Anterior cingulate cortex (tissue), 58 donors: ENCODE measurements at places on chromosomes 5 and 9.

GRCh38 chr5:24005384-24005783 is 498.0 kb downstream of the PRDM9 start:
- DNase-seq: no peak

GRCh38 chr5:131381777-131382176 is 117.9 kb downstream of the CDC42SE2 start:
- no peak for DNase-seq

- DNase-seq: no peak
Measured at GRCh38 chr5:125914471-125914870, 508.7 kb upstream of the GRAMD2B start.

DNA sequence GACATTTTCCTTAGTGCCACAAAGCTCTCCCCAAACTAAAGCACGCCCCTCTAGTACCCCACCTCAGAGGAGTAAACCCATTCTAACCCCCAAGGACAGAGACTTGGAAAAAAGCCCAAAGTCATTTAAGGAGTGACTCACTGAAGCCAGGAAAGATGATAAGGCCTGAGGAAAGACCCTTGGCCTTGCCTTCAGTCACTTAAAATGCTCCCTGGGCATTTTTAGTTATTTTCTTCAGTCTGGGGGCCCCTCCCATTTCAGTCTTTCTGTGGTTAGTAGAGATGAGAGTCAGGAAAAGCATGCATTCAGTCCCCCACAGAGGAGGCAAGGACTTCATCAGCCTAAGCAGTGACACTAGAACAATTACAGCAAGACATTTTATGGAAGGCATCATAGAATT is 13.7 kb upstream of the TLX3 start:
- DNase-seq: no peak

DNA sequence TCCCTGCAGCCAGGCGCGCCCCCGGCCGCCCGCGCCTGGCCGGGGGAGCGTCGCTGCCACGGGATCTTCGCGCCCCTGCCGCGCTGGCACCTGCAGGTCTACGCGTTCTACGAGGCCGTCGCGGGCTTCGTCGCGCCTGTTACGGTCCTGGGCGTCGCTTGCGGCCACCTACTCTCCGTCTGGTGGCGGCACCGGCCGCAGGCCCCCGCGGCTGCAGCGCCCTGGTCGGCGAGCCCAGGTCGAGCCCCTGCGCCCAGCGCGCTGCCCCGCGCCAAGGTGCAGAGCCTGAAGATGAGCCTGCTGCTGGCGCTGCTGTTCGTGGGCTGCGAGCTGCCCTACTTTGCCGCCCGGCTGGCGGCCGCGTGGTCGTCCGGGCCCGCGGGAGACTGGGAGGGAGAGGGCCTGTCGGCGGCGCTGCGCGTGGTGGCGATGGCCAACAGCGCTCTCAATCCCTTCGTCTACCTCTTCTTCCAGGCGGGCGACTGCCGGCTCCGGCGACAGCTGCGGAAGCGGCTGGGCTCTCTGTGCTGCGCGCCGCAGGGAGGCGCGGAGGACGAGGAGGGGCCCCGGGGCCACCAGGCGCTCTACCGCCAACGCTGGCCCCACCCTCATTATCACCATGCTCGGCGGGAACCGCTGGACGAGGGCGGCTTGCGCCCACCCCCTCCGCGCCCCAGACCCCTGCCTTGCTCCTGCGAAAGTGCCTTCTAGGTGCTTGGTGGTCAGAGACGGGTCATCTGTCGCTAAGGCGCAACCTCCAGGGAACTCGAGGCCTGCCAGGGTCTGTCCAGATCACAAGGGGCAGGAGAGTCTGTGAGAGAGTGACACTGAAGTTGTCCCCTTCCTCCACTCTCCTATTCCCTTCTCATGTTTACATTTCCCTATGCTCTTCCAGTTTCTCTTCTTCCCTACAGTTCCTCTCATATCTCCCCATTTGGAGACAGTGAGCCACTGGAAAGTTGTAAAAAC is 1.3 kb downstream of the GPR150 start:
- no peak for DNase-seq

- DNase-seq: no peak
Measured at GRCh38 chr9:131487621-131488031, 15.1 kb upstream of the POMT1 start.

GRCh38 chr5:67578011-67578410 is 381.4 kb upstream of the CD180 start:
- DNase-seq: no peak

- DNase-seq: no peak
Measured at GRCh38 chr9:111909444-111909843, 12.8 kb downstream of the UGCG start.

- DNase-seq: no peak
Measured at GRCh38 chr9:116360016-116360415, 206.4 kb downstream of the PAPPA start.

DNA sequence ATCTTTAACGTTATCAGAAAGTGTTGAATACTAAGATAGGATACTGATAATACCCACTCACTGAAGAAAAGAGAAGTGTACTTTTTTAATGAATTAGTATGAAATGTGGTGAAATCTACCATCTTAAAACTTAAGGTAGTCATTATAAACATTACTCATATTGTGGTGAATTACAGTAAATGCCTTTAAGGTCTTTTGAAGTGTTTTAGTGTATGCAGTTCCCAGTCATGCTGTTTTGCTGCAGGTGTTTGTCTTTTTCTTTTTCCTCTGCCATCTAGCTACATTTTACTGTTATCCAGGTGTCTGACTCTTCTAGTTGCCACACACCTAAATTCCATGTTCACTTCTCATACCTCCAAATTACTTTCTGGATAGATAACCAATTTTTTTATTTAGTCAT is 72.6 kb downstream of the ERMP1 start:
- no peak for DNase-seq

- DNase-seq: no peak
Measured at GRCh38 chr9:112218908-112219307, 43.8 kb upstream of the SUSD1 start.

DNA sequence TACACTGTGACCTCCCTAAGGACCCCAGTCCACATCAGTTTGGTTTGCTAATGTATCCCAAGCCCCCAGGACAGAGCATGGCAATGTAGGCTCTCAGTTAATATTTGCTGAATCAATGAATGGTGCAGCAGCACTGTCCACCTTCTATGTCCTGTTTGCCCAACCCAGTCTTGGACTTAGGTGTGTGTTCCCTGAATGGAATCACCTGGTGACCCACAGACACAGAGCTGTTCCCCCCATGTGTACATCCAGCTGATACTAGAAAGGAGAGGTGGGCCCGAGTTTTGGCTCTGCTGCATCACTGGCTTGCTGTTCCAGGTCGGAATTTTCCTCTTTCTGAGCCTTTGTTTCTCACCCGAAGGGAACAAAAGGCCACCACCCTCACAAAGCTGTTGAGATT is 180.2 kb downstream of the AOPEP start:
- no peak for DNase-seq

DNA sequence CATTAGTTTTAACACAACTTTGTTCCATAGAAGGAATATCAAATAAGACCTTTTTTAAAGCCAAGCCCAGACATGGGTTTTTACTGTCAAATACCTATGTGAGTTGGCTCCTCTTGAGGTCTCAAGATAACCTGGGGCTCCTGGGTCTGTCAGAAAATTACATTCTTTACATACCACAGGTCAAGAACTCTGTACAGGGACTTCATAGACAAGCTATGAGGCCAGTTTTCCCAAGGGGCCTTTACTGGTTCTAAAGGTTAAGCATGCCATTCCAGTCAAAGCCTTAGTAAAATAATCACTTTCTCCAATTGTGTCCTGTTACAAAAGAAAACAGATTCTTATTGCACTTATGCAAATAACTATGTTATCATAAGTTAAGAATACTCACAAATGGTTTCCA is 15.5 kb upstream of the SMC2 start:
- DNase-seq: no peak

DNA sequence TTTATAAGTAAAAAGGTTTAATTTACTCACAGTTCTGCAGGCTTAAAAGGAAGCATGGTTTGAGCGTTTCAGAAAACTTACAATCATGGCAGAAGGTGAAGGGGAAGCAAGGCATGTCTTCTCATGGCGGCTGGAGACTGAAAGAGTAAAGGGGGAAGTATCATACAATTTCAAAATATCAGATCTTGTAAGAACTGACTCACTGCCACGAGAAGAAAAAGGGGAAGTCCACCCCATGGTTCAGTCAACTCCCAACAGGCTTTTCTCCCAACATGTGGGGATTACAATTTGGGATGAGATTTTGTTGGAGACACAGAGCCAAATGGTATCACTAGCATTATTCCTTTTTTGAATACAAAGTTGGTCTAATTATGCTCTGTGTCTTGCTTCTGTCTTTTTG is 627.9 kb upstream of the ST8SIA4 start:
- no peak for DNase-seq

GRCh38 chr5:96260009-96260408 is 173.0 kb downstream of the PCSK1 start:
- DNase-seq: no peak

- no peak for DNase-seq
Measured at GRCh38 chr5:94094793-94095441, 353.5 kb upstream of the POU5F2 start.

- no peak for DNase-seq
Measured at GRCh38 chr9:34035656-34036055, 13.0 kb downstream of the UBAP2 start.

- no peak for DNase-seq
Measured at GRCh38 chr5:37075399-37075950, 173.7 kb downstream of the CPLANE1 start.

GRCh38 chr9:68975365-68976043 is 38.4 kb downstream of the PRKACG start:
- DNase-seq: no peak

GRCh38 chr5:88829775-88830174 is 53.2 kb downstream of the MEF2C start:
- no peak for DNase-seq

GRCh38 chr5:178330791-178331404 is 98.3 kb upstream of the PHYKPL start:
- no peak for DNase-seq

GRCh38 chr9:98357921-98358535 is 102.6 kb upstream of the TBC1D2 start:
- DNase-seq: no peak

DNA sequence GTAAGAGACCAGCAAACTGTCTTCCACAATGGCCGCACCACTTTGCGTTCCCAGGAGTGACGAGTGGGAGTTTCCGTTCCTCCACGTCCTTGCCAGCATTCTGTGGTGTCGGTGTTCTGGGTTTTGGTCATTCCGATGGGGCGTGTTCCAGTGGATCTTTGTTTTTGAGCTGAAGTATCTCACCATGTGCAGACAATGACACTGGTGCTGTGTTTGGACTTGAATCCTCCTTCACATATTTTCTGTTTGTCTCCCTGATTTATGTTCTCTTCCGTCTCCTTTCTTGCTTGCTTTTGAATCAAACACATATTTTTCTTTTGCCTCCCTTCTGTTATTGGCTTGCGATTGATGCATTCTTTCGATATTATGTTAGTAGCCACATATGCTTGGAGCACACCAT is 60.8 kb upstream of the IRX4 start:
- no peak for DNase-seq

GRCh38 chr5:172147857-172148256 is 40.2 kb downstream of the STK10 start:
- DNase-seq: no peak
